ENCODE measurements at places on chromosomes 5 and 9. TPM values are rescaled to one million over a fixed set of nuclear protein-coding genes. Genes with fewer than 3 reads are reported as not detected.
A peak's percentile ranks its signal among the peaks of the same experiment; 100 is the strongest.

DNA sequence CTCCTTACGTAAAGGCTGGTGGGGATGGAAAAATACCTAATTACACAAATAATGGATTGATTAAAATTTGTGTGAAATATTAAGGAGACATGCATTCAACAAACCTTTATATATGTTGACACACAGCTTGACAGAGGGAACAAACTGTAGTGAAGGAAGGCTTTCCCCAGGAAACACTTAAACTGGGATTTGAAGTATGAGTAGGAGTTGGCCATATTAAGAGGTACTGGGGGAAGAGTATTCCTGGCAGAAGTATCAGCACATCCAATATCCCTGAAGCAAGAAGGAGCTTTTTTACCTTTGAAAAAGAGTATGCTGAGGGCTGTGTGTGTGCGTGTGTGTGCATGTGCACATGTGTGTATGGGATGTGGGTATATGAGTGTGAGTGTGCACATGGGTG is 111.1 kb downstream of the PSD2 start:
- DNase-seq, result peak; percentile 1

DNA sequence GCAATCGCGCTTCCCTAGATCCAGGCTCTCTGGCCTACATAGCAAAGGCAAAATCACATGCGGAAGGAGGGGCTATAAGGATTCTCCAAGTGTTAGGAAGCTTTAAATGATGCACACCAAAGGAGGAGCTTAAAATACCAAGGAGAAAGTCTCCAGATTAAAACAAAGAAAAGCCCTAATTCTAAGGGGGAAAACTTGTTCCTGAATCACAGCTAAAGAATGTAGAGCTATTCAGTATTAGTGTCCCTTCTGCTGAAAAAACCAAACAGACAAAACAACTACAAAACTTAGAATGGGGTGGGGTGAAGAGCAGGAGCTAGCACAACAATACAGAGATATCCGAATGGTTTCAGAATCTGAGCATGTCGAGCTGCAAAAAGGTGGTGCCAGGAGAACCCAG is 213.7 kb downstream of the DCP2 start:
- no peak for DNase-seq

GRCh38 chr5:79168031-79168430 is 56.4 kb downstream of the BHMT start:
- DNase-seq, result no peak

GRCh38 chr5:6570530-6570929 is 62.3 kb downstream of the NSUN2 start:
- DNase-seq, result no peak

DNA sequence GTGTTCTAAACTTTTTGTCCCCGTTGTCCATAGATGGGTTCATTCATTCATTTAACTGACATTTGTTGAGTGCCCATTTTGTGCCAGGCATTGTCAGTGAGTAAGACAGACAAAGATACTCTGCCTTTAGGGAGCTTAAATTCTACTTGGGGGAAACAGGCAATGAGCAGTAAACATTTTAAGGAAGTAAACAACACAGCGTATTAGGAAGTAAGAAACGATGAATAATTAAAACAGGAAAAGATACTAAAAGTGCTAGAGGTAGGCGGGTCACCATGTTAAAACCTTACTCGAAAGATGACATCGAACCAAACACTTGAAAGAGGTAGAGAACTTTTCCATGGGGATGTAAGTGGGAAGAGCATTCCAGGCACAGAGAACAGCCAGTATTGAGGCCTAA is 5.5 kb upstream of the MAML1 start:
- no peak for DNase-seq

Gene IFNA21
- total RNA-seq, result not detected

Gene GLRA1
- not detected for total RNA-seq

Gene OCLN
- total RNA-seq, result 109 TPM

Gene SMIM33
- not detected for total RNA-seq

Gene AJM1
- total RNA-seq, result 1.8 TPM

Gene TRUB2
- 39.8 TPM for total RNA-seq
